ENCODE measurements at places on chromosomes 3 and 15. TPM values are rescaled to one million over a fixed set of nuclear protein-coding genes. Genes with fewer than 3 reads are reported as not detected.

DNA sequence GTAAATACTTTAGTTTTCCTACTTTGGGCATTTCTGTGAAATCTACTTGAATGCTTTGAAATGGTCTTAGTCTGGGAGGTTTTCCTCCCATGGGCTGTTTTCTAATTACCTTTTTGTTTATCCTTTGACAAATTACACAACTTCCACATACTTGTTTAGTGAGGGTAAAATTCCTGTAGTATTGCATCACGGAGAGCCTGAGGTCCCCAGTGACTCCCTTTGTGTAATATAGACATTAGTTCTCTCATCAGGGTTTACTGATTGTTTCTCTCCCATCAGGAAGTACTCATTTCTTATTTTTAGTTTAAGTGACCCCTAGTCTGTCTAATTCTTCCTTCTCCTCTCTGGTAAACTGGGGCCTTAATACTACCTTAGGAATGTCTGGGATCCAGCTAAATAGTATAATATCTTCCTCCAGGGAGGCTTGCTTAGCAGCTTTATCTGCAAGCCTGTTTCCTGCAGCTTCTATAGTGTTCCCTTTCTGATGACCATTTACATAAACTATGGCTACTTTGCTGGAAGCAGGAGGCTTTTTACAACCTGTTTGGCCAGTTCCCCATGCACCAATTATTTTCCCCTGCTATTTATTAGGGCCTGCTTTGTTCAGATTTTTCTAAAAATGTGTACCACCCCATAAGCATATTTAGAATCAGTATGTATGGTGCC, 87.2 kb upstream of the XCR1 start:
- DNase-seq = no peak

- DNase-seq = no peak
Observed at GRCh38 chr3:90136456-90137191, 1029.2 kb downstream of the EPHA3 start.

Gene GATA2
- total RNA-seq = not detected

DNA sequence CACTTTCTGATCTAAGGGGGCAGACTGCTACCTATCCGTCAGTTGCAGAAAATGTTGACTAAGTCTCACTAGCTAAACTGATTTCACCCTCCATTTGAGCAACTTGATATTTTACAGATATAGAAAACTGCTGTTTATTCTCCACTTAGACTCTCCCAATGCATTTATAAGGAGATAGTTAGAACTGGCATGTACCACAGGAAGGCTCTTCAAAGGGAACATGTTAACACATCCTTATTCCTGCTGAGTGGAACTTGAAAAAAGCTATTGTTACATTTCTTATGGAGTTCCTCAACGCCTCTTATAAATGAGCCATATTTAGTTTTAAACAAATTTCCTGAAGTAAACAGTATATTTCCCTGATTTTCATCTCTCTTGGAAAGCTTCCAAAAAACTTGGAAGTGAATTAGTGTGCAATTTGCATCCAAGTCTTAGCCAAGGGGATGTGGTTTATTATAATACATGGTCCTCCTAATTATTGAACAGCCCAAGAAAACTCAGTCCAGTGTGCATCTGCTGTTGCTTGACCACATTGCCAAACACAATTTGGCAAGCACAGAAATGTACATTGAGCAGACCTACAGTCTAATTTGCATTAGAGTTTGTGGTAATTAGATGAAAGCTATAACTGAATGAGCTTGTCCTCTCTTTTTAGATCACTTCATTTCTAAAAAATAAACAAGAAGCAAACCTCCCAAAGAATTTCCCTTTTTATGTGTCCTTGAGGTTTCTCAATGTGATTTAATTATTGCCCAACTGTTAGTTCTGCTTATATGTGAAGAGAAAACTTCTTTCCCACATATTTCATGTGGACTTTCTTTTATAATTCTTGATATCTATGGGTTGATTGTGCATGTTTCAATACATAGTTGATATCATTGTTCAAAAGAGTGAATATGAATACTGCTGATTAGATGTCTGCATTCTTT, 72.6 kb upstream of the DPH6 start:
- DNase-seq = no peak

Gene BAHD1
- 23.9 TPM for total RNA-seq

DNA sequence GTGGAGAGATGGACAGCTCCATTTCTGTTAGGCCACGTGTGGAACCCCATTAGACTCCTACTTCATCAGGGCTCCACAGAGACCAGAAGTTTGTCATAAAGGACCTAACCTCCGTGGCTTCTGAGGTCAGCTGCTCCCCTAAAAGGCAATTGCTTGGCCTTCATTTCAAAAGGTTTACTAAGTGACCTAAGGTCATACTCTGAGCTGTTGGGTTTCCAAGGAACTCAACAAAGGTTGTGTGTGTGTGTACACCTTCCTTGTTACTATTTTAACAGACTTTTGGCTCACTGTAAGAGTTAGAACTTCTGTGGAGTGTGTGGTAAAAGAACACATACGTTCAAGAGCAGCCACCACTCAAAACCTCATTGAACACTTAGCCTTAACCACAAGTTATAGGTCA, 73.9 kb downstream of the SEC22A start:
- DNase-seq = no peak

- DNase-seq = peak; percentile 64
Observed at GRCh38 chr3:18447720-18448119, 22.6 kb upstream of the SATB1 start.

DNA sequence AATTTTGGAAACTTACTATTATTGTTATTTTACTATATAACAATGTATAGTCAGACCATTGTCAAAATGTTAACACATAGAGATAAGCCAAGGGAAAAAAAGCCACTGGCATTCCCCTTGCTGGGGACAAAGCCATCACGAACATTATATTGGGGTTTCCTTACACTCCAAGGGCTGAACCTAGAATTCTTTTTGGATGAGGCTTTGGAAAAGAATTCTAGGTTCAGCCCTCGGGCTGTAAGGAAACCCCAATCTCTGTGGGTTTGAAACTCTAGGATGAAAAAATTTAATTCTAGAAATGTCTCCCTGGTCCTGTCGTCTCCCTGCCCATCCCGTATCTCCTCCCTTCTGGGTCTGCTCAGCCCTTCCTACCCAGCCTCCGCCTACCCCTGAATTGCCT, 67.0 kb upstream of the SMAD6 start:
- DNase-seq = no peak

DNA sequence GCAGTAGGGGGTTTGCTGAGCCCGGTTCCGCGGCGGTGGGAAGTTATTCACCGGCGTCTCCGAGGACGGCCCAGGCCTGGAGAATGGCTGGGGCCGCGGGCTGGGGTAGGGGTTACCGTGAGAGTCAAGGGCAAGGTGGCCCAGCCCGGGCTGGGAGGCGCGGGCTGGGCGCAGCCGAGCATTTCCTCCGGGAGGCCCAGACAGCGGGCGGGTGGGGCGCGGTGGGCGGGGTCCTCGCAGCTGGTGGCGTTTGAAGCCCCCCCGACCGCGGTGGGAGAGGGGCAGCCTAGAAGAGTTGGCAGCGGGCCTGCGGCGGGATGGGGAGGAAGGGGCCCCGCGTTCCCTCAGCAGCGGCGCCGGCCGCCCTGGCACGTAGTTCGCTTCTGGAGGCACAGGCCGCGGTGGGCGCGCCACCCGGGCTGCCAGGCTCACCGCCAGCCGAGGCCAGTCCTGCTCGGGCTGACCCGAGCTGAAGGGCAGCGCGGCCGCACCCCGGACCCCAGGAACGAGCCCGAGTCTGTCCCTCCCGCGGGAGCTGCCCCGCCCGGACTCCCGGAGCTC, 960 bp upstream of the KLF13 start:
- peak; percentile 86 for DNase-seq

Gene C3orf85
- total RNA-seq = not detected

Gene PP2D1
- not detected for total RNA-seq

- no peak for DNase-seq
Observed at GRCh38 chr3:170785454-170785853, 84.5 kb downstream of the RPL22L1 start.

Gene B3GNT5
- 25.0 TPM for total RNA-seq

DNA sequence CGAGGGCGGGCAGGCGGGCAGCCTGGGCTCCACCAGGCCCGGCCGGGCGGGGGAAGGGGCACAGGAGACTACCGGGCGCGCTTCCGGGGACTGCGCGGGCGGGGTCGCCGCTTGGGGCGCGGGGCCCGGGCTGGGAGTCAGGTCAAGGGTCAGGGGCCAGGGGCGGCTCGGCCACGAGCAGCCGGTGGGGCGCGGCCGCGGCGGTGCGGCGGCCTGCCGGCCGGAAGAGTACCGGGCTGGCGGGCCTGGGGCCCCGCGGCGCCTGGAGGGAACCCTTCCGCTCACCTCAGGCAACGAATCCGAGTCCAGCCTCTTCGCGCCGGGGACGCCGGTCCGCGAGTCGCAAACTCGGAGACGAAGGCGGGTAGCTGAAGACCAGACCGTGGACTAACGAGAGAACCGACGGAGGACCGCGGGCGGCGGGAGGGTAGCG, 225 bp downstream of the RHOA start:
- peak; percentile 90 for DNase-seq

GRCh38 chr3:157075693-157076420, 84.1 kb downstream of the CCNL1 start:
- no peak for DNase-seq

Gene CACNA1D
- total RNA-seq = 0.77 TPM

Gene RAD51
- 67.5 TPM for total RNA-seq

Gene CYP19A1
- total RNA-seq = 0.09 TPM

GRCh38 chr15:64925335-64926330, 13.9 kb downstream of the ANKDD1A start:
- no peak for DNase-seq

Gene ASB14
- not detected for total RNA-seq
